ENCODE measurements at places on chromosomes 1 and 21.

GRCh38 chr1:60655679-60656355 lies 426.5 kb upstream of the NFIA start:
- DNase-seq: no peak

DNA sequence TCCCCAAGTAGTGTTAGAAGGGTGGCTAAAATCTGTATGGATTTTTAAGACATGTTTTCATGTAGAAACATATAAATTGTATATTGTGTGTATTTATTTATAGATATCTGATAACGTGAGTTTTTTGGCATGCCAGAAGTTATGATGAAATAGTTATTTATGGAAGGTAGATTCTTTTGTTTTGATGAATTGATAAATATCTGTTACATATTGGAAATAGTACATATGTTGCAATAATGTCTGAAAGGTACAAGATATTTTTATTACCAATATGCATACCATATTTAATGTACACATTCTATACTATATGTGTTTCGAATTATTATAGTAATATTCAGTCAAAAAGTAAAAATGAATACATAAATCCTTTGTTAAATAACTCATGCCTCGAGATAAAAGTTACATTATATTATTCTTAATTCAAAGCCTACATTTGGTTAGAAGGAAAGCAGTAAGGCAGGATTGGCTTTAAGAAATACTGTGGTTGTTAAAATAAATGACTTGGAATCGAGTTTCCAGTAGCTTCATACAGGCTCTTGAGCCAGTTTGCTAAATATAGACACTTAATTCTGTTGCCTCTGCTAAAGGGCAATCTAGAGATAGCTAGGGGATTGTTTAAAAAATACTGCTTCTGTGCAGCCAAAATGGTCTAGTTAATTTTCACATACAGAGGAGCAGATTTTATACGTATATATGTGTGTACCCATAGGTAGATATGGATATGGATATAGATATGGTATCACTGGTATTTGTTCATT lies 1175.1 kb upstream of the B3GALT2 start:
- DNase-seq: no peak

DNA sequence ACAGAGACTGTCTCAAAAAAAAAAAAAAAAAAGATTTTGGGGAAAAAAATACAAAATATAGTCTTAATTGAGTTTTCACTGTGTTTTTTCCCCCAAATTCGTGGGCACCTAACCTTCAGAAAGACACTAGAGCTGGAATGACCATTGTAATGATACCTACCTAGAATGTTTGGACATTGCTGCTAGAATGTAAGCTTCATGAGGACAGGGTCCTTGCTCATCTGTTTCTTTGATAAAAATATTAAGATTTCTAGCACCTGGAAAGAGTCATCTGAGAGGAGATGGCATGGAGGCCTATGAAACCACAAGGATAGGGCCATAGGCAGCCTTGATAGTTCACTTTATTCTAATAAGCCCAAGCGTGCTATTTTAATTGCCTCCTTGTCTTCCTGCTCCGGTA lies 6.5 kb downstream of the LRRC8D start:
- DNase-seq: no peak

DNA sequence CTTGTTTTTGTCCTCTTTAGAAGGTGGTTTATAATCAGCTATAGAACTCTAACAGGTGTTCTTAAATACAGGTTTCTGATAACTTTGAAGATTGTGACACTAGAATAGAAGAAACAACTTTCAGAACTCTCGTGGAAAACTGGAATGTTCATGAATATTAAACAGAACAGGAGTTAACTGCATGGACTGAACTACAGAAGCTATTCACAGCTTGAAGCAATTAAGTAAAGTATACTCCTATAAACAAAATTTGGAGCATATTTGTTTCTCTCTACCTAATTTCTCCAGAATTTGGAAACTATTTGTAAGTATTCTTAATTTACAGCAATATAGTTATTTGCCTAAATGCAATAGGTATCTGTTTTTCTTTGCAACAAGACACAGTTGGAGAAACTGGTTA lies 824.8 kb downstream of the ADGRL2 start:
- no peak for DNase-seq

GRCh38 chr21:35323947-35324346 lies 274.8 kb upstream of the RUNX1 start:
- no peak for DNase-seq

- no peak for DNase-seq
These were observed 123.1 kb upstream of the ADAR start for GRCh38 chr1:154730986-154731489.

- no peak for DNase-seq
These were observed 2.5 kb downstream of the MTHFR start for GRCh38 chr1:11802973-11803885.

DNA sequence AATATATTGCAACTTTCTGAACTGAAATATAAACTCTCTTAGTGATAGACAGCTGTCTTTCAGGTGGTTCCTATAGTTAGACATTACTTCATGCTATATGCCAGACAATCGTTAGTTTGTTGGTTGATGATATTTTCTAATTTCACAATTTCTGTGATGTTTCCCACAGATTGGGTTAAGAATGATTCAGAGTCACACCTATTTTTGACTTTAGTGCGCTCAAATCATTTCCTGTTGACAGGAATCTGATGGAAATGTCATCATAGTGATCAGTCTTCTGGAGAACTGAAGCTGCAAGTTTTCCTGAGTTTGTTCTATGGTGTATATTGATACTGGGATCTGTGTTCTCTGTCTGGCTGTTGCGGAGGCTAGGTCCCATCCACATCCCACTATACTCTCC lies 119.7 kb downstream of the C1orf21 start:
- no peak for DNase-seq

- DNase-seq: no peak
These were observed at the start of gene CCDC18 for GRCh38 chr1:93180723-93181613. Gene CCDC18, plus strand, starts transcription at chr1:93180724. Its CDS starts 2,638 bp downstream, at chr1:93183362.

GRCh38 chr1:192805832-192806323 lies 3.0 kb upstream of the RGS2 start:
- no peak for DNase-seq

- DNase-seq: no peak
These were observed 468.8 kb downstream of the CAMTA1 start for GRCh38 chr1:7253988-7254587.

DNA sequence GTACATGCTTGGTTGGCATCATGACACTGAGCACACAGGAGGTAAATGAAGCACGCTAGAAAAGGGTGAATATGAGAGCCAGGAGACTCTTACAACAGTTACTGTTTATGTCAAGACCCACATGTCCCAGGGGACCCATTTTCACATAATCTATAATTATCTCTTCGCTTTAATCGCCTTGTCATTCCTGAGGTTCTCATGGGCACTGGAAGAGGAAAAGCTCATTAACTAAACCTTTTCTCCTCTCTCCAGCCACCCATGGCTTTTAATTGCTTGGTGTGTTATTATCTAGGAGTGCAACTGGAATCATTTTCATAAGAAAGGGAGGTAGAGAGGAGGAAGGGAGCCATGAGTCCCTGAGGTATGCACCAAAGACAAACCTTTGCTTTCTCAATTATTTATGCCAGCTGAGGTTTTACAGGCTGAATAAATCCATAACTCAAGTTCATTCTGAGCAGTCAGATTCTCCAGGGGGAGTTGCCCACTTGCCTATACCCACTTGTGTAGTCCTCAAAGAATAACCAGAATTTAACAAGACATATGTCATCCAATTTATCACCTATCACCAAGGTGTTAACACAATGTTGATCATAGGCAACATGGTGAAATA lies 77.4 kb downstream of the ACBD6 start:
- no peak for DNase-seq

- no peak for DNase-seq
These were observed 228.8 kb upstream of the KAZN start for GRCh38 chr1:14369526-14370213.

- no peak for DNase-seq
These were observed 52.4 kb upstream of the USP1 start for GRCh38 chr1:62384276-62385005.

- no peak for DNase-seq
These were observed 171.9 kb upstream of the BEND5 start for GRCh38 chr1:48948562-48948961.

- no peak for DNase-seq
These were observed 1.1 kb downstream of the ADGRL2 start for GRCh38 chr1:81801651-81802456.

DNA sequence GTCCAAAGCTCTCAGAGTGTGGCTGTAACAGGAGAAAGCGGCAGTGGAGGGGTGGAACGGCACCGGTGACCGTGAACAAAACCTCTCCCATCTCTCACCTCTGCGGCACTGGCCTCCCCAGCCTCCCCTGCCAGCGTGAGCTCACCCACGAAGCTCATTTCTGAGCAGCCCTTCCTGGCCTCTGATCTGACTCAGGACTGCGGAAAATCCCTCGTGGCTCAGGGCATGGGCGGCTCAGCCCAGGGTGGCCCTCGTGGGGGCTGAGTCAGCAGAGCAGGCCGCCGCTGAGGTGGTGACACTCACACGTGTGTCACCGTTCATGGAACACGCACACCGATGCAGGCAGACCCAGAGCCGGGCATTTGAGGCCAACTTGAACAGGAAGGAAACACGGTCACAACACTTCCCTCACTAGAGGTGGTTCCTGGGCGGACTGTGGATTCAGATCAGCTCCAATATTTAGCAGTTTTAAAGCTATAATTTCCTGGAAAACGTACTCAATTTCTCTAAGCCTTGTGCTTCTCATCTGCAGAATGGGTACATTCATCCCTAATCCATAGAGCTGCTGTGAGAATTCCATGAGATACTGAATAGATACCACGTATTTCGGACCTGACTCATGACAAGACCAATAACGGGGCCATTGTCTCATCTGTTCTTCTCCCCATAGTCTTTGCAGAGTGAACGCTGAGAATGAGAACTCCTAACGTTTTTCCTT lies 115.0 kb upstream of the TMPRSS2 start:
- DNase-seq: no peak

DNA sequence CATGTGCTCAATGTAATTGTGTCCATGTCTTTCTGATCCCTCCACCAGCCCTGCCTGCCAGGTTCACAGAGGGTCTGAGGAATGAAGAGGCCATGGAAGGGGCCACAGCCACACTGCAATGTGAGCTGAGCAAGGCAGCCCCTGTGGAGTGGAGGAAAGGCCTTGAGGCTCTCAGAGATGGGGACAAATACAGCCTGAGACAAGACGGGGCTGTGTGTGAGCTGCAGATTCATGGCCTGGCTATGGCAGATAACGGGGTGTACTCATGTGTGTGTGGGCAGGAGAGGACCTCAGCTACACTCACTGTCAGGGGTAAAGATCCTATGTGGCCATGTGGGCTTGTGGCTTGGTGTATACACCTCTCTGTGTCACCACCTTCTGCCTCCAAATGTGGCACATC lies 91.4 kb downstream of the OBSCN start:
- DNase-seq: no peak

DNA sequence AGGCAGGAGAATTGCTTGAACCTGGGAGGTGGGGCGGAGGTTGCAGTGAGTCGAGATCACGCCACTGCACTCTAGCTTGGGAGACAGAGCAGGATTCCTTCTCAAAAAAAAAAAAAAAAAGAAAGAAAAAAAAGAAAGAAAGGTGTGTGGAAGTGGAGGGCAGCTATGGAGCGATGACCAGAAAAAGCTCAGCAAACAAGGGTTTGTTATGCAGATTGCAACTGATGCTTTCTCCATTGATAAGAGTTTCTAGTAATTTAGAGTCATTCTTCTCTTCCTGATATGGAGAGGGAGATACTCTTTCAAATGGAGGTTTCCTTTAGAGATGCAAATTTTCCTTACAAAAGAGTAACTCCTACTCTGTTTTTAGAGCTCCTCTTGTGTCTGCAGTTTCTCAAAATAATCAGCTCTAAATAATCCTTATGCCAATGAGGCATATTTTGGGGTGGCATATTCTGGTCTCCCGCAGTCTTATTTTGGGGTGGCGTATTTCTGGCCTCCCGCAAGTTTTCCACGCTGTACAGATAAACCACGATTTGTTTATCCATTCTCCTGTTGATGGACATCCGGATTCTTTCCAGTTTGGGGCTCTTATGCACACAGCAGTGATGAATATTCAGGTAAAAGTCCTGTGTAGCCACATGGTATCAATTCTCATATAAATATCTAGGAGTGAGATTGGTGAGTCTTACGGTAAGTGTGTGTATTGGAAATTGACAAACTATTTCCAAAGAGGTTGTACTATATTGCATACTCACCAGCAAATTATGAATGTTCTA lies 30.7 kb upstream of the RCC2 start:
- DNase-seq: no peak

DNA sequence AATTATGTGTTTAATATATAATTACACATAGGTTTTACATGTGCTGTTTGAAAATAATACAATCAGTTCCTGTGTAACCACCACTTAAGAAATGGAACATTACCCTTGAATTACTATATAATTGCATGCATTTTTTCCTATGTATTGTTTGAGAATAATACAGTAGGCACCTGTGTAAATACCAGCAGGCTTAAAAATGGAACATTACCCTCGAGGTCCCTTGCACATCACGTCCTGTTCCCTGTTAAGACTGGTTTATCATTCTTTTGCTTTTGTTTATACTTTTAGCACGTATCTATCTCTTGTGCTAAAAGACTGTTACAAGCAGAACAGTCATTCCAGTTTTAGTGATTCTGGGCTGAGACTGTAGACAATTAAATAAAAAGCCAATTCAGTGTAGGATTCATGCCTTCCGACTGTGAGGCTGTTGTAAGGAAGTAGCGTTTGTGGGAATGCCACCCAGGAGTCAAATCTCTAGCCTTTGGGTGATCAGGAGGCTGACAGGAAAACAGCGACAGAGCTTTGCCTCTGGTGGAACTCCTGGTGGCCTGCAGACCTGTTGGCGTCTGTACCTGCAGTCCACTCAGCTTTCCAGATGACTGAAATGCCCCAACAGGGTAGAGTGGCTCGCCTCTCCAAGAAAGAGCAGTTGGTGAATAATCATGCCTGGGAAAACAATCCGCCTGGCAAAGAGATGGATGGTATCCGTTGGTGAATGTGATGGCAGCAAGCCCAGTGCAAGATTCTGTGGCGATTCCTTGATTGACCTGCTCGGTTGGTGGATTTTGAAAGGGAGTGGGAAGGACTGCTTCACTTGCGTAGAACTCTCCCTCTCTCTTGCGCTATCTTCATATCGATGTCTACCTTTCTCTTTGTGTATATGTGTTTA lies 58.0 kb downstream of the DISC1 start:
- DNase-seq: no peak

DNA sequence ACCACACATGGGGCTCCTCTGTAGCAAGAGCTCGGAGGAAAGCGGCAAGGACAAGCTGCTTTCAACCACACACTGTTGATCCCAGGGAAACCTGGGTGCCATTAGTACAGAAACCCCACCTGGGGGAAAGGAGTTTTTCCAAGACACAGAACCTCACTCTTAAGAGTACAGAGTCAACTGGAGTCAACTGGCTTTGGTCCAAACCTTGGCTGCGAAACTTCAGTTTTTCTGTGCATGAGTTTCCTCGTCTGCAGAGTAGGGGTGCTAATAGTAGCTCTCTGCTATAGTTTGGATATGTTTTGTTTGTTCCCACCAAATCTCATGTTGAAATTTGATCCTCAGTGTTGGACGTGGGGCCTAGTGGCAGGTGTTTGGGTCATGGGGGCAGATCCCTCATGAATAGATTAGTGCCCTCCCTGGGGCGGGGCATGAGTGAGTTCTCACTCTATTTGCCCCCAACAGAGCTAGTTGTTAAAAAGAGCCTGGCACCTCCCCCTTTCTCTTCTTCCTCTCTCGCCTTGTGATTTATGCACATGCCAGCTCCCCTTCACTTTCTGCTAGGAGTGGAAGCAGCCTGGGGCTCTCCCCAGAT lies 161.1 kb downstream of the PIGK start:
- DNase-seq: no peak

- no peak for DNase-seq
These were observed 49.2 kb upstream of the CRB1 start for GRCh38 chr1:197218857-197219256.

GRCh38 chr1:85612704-85613361 lies 32.3 kb downstream of the CCN1 start:
- no peak for DNase-seq

- no peak for DNase-seq
These were observed 362.2 kb downstream of the SRGAP2C start for GRCh38 chr1:121546830-121547591.

Measured in cortex of kidney (tissue), 1 donor.